ENCODE measurements at places on chromosomes 6 and 20.
A peak's percentile ranks its signal among the peaks of the same experiment; 100 is the strongest.

DNA sequence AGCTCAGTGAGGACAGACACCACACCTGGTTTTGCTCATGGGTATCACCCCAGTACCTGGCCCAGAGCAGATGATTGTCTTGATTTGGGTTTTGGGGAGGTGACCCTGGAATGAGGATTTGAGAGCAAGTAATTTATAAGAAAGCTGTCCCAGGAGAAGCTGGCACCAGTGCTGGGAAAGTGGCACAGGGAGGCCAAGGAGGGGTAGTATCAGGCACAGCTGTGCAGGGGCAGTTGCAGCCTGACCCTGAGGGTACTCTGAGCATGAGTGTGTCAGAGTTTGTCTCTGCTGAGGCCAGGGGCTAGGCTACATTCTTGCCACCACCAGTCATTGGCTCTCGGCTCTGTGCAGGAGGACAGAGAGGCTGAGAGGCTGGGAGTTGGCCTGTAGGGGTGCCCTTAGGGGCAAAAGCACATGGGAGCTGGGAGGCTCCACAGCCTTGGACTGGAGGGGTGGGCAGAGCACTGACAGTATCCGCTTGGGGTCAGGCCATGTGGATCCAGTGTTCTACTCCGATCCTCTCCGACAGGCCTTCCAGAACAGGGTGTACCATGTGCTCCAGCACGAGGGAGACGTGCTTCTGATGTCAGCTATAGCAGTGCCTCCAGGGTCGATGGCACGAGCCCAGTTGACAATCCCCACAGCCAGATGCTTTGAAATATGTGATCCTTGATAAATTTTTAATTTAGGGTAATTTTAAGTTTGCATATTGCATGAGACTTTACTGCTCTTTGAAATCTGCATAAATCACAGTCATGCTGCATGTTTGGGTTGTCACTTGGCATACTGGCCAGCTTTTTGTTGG, 121.3 kb downstream of the PHACTR3 start:
- no peak for DNase-seq

DNA sequence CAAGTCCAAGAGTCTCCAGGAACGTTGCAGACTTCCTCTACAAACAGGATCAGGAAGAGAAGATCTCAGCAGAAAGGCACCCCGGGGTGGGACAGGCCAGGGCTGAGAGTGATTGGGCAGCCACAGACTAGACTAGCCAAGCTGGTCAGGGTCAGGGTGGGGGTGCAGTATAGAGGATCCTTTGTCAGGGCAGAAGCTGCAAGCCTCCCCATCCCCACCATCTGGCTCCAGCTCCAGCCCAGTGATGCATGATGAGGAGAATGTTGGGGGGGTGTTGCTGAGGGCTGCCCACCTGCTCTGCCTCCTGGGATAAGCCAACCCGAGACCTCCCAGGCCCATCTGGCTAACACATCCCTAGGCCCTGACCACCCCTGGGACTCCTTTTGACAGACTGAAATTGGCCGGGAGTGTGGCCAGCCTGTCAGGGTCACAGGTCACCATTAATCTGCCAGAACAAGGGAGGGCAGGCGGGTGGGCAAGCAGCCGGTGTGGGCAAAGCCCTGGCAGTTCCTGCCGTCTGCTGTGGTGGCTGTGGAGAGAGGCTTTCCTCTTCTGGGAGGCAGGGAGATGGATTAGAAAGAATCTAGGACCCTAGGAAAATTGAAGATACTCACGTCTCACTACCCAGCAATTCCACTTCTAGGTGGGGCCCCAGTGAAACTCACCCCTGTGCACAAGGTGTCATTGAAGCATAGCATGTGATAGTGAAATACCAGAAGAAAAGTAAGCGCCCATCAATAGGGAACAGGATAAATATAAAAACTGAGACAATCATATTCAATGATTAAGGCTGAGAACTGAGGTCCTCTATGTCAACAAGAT, 22.1 kb upstream of the SNTA1 start:
- DNase-seq: no peak

GRCh38 chr6:130778946-130779657, 48.1 kb upstream of the SMLR1 start:
- peak; percentile 3 for DNase-seq

- no peak for DNase-seq
Observed at GRCh38 chr6:43738877-43739641, 31.0 kb upstream of the VEGFA start.
